Stomach (tissue), 19 donors: ENCODE measurements at places on chromosomes 7 and 10. TPM values are rescaled to one million over a fixed set of nuclear protein-coding genes. Genes with fewer than 3 reads are reported as not detected.

The VPS41 gene
- 8.2 TPM for polyA plus RNA-seq

The H2BK1 gene
- polyA plus RNA-seq: not detected

GRCh38 chr7:82668676-82669075, 225.1 kb upstream of the CACNA2D1 start:
- no peak overlapping the region for H3K4me3 ChIP-seq
- no peaks in the 10 kb centered on the region for H3K4me1 ChIP-seq
- no peak for DNase-seq

DNA sequence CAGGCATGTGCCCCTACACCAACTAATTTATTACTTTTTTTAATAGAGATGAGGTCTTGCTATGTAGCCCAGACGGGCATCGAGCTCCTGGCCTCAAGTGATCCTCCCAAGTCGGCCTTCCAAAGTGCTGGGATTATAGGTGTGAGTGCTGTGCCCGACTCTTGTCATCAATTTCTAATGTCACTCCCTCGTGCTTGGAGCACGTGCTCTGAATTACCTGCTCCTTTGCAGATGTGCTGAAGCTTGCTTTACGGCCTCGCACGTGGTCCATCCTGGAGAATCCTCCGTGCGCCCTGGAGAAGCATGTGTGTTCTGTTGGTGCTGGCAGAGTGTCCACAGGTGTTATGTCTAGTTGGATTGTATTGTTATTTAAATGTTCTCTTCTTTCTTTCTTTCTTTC, 11.8 kb upstream of the UBE3C start:
- no peaks in the 10 kb centered on the region for H3K4me1 ChIP-seq
- H3K27ac ChIP-seq: no peak overlapping the region
- no peaks in the 10 kb centered on the region for H3K36me3 ChIP-seq
- no peak overlapping the region for H3K4me3 ChIP-seq
- no peaks in the 10 kb centered on the region for H3K27me3 ChIP-seq

DNA sequence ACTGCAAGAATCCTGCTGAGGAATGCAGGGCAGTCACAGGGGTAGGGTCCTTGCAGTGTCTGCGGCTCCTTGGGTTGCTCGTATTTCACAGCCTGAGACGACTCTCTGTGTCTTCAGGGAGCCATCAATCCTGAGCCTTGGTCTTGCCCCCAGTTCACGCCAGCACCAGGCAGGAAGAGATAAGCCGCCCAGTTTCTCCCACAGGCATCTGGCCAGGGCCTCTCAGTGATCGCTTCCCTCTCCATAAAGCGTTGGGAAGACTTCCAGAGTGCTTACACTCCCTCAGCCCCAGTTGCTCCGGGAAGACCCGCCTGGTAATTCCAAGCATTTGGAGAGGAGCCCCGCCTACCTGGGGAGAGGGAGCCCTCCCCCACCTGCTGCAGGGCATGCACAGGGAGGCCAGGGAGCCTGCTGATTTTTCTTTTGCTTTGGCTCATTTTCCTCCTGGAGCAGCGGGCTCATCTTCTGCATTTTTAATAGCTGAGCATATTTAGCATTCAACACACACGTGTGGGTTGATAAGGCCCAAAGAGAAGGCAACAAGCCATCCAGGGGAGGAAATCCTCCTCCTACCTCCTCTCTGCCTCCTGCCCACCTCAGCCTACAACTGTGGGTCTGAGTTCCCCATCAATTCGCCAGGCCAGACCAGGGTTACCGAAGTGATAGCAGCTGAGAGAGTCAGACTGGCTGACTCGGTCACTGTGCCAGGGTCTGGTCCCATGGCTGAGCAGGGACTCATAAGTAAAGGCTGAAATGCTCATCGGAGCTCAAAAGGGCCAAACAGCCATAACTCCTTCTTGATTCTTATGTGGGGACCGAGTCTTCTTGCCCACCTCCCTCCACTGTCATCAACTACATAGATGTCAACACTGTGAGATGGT, 74.4 kb upstream of the EFCAB10 start:
- no peaks in the 10 kb centered on the region for H3K27me3 ChIP-seq
- H3K36me3 ChIP-seq: peaks cover 29% of the 10 kb centered on the region
- H3K4me3 ChIP-seq: no peak overlapping the region
- peak overlapping the region; percentile 22 for H3K27ac ChIP-seq

DNA sequence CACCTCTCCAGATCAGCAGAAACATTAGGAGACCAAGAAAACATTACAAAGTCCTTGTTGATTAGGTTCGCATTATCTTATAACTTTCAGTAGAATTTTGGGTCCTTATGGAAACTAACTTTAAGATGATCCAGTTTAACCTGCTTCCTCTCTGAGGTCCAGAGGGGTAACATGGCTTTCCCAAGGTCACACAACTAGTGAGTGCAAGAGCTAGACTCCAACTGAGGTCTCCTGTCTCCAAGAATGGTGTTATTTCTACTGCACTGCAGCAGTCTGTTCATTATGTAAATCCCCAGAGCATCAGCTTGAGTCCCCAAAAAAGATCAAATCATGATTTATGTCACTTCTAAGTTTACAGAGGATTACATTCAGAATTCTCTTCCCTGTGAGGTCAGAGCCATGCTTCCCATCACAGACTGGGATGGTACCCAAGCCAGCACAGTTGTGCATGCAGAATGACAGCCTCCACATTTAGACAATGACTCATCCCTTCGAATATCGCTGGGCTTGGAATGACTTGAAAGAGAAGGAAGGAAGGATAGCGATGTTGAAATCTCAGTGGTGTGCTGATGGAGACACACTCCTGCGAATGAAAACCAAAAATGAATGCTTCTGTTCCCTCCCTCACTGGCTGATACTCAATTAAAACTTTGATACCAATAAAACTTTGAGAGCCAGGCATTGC, 163.1 kb upstream of the PLXNA4 start:
- peak; percentile 49 for DNase-seq
- no peaks in the 10 kb centered on the region for H3K36me3 ChIP-seq
- no peaks in the 10 kb centered on the region for H3K27me3 ChIP-seq
- H3K27ac ChIP-seq: no peak overlapping the region
- H3K4me1 ChIP-seq: peaks cover 5% of the 10 kb centered on the region

DNA sequence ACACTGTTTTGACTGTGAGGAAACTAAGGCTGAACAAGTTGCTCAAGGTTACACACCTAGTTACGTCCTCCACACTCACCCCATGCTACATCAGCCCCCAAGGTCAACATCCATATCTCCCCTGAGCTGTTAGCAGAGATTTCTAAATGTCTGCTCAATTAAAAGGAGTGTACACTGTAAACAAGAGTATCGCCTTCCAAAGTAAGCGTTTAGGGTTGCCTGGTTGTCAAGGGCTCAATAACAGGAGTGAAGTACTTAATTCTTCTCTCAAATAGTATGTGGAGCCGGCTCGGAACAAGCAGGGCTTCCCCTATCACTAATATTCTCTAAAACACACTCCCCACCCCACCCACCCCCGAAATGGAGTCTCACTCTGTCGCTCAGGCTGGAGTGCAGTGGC, 412.8 kb upstream of the GALNT17 start:
- H3K27me3 ChIP-seq: no peaks in the 10 kb centered on the region
- peaks cover 22% of the 10 kb centered on the region for H3K4me1 ChIP-seq
- DNase-seq: peak; percentile 38
- no peak overlapping the region for H3K27ac ChIP-seq
- H3K4me3 ChIP-seq: no peak overlapping the region

- peaks cover 57% of the 10 kb centered on the region for H3K4me1 ChIP-seq
- H3K36me3 ChIP-seq: no peaks in the 10 kb centered on the region
- H3K4me3 ChIP-seq: no peak overlapping the region
- no peaks in the 10 kb centered on the region for H3K27me3 ChIP-seq
- peak overlapping the region; percentile 23 for H3K27ac ChIP-seq
- no peak for DNase-seq
These were observed 9.5 kb downstream of the CALML3 start for GRCh38 chr10:5534051-5534821.

DNA sequence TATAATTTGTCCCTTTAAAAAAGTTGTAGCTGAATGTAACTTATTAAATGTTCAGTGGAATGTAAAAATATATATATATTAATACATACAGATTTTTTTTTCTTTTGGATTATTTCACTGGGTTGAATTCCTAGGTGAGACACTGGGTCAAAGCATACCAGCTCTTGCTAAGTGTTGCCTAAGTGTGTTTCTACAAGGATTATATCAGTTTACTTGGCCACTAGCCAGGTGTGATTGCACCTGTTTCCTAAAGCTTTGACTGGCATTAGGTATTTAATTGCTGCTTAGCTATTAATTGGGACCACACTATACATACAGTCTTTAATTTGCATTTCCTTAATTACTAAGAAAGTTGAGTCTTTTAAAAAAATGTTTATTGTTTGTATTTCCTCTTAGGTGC, 5.5 kb upstream of the ELOVL3 start:
- peaks cover 3% of the 10 kb centered on the region for H3K4me1 ChIP-seq
- DNase-seq: no peak
- no peak overlapping the region for H3K4me3 ChIP-seq

DNA sequence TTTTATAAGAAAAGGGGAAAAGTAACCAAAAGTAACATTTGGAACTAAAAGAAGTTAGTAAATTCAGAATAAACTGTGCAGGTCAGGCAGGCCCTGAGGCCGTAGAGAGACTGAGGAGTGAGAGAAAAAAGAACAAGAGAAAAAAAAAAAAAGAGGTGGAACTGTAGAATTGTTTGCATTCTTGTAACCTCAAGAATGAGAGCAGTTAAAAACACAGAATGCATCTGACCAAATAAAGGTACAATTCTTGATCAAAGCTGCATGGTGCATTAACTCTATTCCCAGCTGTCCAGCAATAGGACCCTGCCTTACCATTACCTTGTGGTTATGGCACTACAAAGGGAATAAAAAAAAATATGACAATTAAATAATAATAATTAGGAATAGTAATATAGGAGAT, 170.1 kb upstream of the SEMA3A start:
- H3K27me3 ChIP-seq: no peaks in the 10 kb centered on the region
- no peak overlapping the region for H3K4me3 ChIP-seq
- H3K4me1 ChIP-seq: no peaks in the 10 kb centered on the region
- H3K36me3 ChIP-seq: no peaks in the 10 kb centered on the region

- no peak overlapping the region for H3K4me3 ChIP-seq
- DNase-seq: no peak
- H3K4me1 ChIP-seq: no peaks in the 10 kb centered on the region
- H3K27ac ChIP-seq: no peak overlapping the region
These were observed 38.5 kb downstream of the GRID1 start for GRCh38 chr10:86327954-86328725.

DNA sequence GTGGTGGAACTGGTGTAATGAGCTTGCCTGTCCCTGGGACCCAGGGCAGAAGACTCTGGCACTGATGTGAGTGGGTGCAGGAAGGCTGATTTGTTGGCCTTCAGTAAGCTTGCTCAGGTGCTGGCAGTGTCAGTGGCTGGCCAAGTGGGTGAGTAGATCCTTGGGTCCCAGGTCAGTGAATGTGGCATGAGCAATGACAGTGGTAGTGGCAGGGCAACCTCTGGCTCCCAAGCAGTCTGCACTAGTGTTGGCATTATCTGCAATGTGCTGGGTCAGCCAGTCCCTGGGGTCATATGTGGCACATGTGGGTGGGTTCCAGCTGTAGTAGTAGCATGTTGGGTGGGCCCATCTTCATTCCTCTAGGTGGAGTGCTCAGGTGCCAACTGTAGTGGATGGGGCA, 640.9 kb upstream of the GRM3 start:
- H3K27ac ChIP-seq: no peak overlapping the region
- no peak for DNase-seq
- no peaks in the 10 kb centered on the region for H3K36me3 ChIP-seq
- no peaks in the 10 kb centered on the region for H3K27me3 ChIP-seq
- H3K4me1 ChIP-seq: no peaks in the 10 kb centered on the region

DNA sequence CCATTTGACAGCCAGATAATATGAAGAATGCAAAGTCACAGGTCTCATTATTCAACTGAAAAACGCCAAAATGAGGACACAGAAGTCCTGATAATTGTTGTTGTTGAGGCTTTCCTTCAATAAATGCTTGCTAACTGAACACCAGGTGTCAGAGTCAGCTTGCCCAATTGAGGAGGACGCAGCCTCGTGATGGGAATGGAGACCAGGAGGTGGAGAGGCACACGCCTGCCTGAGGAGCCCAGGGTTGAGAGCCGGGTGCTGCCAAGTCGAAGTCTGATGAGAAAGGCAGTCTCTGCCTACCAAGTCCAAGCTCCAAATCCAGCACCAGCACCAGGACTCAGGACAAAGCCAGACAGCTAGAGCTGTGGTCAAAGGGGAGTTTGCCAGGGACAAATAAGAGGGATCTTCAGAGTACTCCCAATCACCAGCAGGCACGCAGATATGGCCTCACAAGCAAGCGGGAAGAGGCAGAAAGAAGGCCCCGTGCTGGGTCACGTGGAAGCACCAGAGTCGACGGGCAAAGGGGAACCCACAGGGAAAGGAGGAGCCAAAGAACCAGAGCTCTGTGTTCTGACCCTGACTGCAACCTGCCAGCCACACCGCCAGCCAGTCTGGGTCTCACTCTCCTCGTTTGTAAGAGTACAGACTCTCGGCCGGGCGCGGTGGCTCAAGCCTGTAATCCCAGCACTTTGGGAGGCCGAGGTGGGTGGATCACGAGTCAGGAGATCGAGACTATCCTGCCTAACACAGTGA, 47.6 kb downstream of the VOPP1 start:
- H3K27ac ChIP-seq: no peak overlapping the region
- no peak overlapping the region for H3K4me3 ChIP-seq
- H3K36me3 ChIP-seq: peaks cover 12% of the 10 kb centered on the region

- peaks cover 6% of the 10 kb centered on the region for H3K4me1 ChIP-seq
- no peaks in the 10 kb centered on the region for H3K27me3 ChIP-seq
- no peak for DNase-seq
- no peak overlapping the region for H3K4me3 ChIP-seq
- no peaks in the 10 kb centered on the region for H3K36me3 ChIP-seq
These were observed 101.0 kb upstream of the JCAD start for GRCh38 chr10:30160271-30160982.
